T-helper 17 cell (primary cell): ENCODE measurements at places on chromosomes 4 and X.
A peak's percentile ranks its signal among the peaks of the same experiment; 100 is the strongest.

DNA sequence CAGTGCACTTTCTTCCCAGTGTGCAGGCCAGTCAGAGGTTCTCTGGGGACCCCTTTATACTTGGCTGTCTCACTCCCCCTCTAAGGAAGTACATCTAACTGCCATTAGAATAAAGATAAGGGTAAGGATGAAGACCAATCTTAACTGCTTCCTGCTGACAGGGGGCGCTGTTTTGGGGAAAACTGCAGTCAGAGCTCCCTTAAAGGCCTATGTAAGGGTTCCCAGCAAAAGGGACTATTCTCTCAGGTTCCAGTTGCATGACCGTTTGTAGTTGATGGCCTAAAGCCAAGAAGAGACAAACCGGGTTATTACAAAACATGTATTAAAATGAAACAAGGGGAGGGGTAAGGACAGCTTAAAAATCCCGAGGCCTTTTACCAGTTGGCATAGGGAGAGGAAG lies 115.6 kb upstream of the SPIN4 start:
- H3K4me3 ChIP-seq: no peak overlapping the region
- no peak overlapping the region for H3K27ac ChIP-seq
- no peak for DNase-seq
- no peaks in the 10 kb centered on the region for H3K27me3 ChIP-seq

DNA sequence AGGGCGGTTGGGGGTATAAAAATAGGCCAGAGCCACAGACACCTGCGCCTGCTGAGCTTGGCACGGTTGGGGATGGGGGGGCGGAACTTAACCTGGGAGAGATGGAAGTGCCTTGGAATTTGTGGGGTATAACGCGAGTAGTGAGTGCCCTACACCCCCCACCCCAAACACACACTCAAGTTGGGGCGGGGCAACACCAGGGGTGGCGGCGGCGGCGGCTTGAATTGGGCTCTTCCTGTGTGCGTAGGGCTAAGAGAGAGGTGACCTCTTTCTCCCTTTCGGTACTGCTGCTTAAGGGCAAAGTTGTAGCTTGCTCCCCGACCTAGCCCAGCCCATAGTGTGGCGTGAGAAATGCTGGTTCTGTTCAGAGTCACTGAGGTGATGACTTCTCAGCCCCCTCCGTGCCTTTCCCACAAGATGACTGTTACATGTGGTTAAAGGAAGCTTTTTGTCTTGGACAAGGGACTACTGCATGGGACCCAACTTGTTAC lies 839 bp downstream of the STK26 start:
- DNase-seq: peak; percentile 21
- peak overlapping the region; percentile 92 for H3K4me3 ChIP-seq
- H3K27me3 ChIP-seq: no peaks in the 10 kb centered on the region
- H3K36me3 ChIP-seq: no peaks in the 10 kb centered on the region

DNA sequence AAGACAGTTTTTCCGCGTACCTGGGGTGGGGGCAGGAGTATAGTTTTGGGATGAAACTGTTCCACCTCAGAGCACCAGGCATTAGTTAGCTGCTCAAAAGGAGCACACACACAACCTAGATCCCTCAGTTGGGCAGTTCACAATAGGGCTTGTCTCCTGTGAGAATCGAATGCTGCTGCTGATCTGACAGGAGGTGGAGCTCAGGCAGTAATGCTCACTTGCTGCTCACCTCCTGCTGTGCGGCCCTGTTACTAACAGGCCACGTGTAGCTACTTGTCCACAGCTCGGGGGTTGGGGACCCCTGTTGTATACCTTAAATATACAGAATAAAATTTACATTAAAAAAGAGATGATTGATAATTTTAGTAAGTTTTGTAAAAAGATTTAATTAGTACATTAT lies 191.5 kb downstream of the SLC7A11 start:
- H3K4me1 ChIP-seq: no peaks in the 10 kb centered on the region
- no peak for DNase-seq
- no peaks in the 10 kb centered on the region for H3K27me3 ChIP-seq
- H3K36me3 ChIP-seq: no peaks in the 10 kb centered on the region
- no peak overlapping the region for H3K4me3 ChIP-seq

- H3K27ac ChIP-seq: no peak overlapping the region
- H3K4me3 ChIP-seq: no peak overlapping the region
- H3K4me1 ChIP-seq: no peaks in the 10 kb centered on the region
- peaks cover 2% of the 10 kb centered on the region for H3K36me3 ChIP-seq
- no peak for DNase-seq
- H3K27me3 ChIP-seq: peaks cover 32% of the 10 kb centered on the region
These were observed 52.5 kb upstream of the PROM1 start for GRCh38 chr4:16136311-16136710.

DNA sequence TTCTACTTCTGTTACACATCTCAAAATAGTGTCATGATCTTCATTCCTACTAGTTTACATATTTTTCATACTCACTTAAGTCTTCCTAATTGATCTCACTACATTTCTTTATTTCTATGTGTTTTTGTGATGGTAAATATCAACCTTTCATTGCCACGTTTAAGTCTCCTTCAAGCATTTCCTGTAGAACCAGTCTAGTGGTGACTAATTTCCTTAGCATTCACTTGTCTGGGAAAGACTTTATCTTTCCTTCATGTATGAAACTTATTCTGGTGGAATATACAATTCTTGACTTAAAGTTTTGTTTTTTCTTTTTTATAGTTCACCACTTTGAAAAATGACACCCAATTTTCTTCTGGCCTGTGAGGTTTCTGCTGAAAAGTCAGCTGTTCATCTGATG lies 181.4 kb upstream of the NEIL3 start:
- H3K4me1 ChIP-seq: no peaks in the 10 kb centered on the region
- no peaks in the 10 kb centered on the region for H3K27me3 ChIP-seq
- no peak overlapping the region for H3K4me3 ChIP-seq
- no peak overlapping the region for H3K27ac ChIP-seq
